Frontal cortex (tissue), 4 donors: ENCODE measurements at places on chromosomes 5 and 9. TPM values are rescaled to one million over a fixed set of nuclear protein-coding genes. Genes with fewer than 3 reads are reported as not detected.

The PCDHB13 gene
- 6.1 TPM for total RNA-seq

- no peak for DNase-seq
These were observed 255.3 kb downstream of the SYK start for GRCh38 chr9:91056917-91057316.

- DNase-seq = no peak
These were observed 424 bp upstream of the MARCOL start for GRCh38 chr5:148237785-148238417.

- DNase-seq = no peak
These were observed 47.0 kb downstream of the SPRY4 start for GRCh38 chr5:142277796-142278195.

GRCh38 chr9:5863092-5863746 is 27.5 kb upstream of the MLANA start:
- no peak for DNase-seq

DNA sequence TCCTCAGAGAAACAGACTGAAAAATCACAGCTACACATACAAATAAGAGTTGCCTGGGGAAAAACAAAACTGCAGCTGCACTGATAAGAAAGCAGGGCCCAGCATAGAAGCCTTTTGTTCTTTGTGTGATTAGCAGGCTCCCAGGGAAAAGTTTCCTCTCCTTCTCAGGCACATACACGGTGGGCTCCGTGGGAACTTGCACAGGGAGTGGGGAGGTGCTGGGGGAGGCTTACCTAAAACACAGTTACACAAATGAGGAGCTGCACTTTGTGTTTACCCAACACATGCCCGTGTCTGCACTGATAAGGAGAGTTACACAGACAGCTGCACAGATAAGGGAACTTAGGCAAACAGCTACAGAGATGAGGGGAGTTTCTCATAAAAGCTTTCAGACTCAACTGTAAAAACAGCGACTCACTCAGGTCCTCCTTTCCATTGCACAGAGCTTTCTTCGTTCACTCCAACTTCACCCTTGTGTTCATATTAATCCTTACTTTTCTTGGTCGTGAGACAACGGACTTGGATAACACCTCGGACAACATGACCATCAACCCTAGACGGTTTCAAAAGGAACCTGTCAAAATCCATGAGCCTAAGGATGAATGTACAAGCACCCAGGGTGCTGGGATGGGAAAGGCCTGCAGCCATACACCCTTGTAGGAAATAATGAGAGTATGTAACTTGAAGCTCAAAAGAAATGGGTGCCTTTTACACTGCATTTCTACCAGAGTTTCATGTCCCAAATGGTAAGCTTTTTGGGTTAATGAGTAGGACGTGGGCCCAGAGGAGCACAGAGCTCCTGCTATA is 50.8 kb downstream of the SERINC5 start:
- no peak for DNase-seq

DNA sequence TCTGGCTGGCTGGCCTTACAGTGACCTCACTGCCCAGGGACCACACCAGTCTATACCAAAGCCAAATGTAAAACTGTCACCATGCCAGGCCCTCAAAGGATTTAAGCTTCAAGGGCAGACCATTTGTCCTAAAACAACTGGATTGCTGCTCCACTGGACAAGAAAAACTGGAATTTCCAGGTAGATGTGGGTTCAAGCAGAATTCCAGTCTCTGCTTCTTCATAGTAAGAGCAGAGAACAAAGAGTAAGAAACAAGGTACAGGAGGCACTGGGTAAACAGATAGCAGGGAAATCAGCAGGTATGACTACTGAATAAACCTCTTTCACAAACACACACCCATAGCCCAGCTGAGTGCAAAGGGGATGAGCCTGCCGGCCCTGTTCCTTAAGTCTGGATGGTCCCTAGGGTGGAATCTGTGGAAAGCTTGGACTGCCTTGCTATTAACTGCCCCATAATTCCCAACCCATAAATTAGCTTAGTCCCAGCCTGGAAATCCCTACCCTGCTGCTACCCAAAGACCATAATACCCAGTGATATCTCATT is 5.5 kb downstream of the B4GALT1 start:
- no peak for DNase-seq

DNA sequence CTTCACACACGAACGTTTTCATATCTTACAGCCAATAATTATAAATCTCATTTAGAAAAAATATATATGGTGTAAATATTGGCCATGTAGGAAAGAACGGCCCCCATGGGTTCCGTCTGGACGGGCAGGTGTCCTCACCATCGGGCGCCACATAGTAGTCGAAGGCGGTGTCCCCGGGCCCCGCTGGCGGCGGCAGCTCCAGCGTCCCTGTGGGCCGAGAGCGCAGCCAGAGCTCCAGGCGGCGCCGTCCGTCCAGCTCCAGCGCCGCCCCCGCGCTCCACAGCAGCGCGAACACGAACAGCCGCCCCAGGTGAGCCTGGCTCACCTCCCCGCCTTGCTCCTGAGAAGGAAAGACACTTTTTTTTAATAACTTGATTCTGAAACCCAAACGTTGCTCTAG is 134.6 kb downstream of the DNAH5 start:
- no peak for DNase-seq

DNA sequence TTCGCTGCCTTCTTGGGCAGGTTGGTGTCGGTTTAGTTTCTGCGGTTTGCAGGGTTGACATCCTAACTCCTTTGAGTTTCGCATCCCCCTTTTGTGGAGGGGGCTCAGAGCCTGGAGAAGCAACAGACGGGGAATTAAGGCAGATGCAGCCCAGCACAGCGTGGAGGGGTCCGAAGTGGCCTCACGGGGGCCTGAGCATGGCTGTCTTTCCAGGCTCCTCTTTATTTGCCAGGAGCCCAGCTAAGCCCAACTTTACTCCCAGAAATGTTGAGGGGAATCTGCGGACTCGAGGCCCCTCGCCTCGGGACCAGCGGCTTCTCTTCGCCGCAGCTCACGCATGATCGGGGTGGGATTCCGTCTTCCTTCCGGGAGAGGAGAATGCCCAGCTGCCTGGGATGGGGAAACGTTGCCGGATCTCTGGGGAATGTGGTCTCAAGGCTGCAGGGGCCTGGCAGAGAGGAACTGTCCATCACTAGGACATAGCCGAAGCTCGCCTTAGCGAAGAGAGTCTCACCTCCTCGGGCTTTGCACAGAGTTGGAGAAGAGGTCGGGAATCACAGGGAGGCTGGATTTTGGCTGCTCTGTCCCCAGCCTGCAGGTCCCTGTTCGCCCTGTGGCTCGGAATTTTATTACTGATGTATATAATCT is 1.3 kb downstream of the RAI14 start:
- DNase-seq = peak; percentile 14

- DNase-seq = no peak
These were observed 76.4 kb downstream of the TTLL11 start for GRCh38 chr9:122016744-122017143.

DNA sequence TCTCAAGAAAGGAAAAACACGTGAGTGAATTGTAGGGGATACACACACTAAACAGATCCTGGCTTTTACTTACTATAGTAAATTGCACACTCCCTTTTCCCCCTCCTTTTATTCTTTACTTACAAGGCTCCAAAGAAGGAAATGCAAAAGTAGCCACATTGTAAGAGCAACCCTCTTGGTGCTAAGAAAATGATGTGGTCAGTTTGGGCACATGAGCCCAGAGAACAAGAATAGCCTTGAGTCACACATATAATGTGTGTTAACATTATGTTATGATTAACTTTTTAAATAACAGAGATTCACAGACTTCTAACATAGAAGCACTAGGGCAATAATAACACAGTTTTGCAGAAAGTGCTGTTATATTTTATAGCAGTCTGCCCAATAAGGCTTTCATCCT is 48.5 kb downstream of the PCSK5 start:
- DNase-seq = no peak

The ST8SIA4 gene
- total RNA-seq = 76.2 TPM

GRCh38 chr5:101678481-101679193 is 617.4 kb downstream of the SLCO4C1 start:
- no peak for DNase-seq
